Cardiac fibroblast (primary cell): ENCODE measurements at places on chromosomes 2 and 18.
A peak's percentile ranks its signal among the peaks of the same experiment; 100 is the strongest.

DNA sequence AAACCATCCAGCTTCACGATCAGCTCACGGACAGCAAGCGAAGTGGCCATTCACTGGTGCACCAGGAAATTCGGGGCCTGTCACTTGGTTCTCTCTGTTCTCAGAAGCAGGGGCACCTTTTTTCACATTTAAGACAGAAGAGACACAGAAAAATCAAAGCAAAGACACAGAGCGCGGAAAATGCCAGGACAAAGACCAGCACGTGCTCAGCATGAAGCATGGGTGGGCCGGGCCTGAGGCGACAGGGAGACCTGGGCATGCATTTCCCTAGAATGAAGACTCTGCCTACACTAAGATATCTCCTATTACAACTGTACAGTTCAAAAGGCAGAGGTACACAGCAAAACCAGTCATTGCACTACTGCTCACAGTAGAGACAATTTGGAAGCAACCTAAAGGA lies 117.4 kb upstream of the ID2 start:
- no peak for DNase-seq

DNA sequence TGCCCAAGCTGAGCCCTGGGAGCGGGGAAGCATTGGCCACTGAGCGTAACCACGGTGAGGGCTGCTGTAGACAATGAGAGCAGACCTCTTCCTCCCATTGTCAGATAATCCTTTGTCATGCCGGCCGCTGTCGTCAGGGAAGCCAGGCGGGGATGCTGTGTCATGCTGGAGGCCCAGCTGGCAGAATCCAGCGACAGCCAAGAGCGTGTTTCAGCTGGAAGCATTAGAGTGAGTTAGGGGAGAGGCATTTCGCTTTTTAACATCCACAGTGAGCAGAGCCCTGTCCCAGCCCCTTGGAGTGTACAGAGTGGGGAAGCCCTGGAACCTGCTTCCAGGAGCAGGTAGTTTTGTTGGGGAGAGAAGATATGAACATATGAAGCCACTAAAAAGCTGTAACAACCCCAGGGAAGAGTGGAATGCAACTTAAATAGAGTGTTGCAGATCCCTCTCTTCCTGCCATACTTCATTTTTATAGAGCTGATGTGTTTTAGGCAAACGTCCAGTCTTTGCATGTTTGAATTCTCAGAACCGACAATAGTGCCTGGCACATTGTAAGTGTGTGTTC lies 7.0 kb downstream of the CTIF start:
- DNase-seq, result peak; percentile 81

DNA sequence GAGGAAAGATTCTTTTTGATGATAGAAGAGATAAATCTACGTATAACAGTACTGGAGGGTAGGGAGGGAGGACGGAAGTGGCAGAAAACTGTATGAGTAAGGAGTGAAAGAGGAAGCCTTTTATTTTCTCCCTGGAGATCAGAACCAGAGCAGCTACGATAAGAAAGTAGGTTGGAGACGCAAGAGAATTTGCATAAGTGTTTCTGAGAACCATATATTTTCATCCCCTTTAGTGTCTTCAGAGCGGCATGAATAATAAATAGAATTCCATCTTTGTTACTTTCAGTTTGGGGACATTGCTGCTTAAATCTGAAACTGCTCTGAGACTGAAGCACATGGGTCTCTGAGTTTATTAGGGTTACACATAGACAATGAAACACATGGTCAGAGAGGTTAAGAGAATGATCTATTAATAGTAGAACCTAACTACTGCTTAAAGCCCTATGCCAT lies 230.2 kb upstream of the TNP1 start:
- peak; percentile 40 for DNase-seq

DNA sequence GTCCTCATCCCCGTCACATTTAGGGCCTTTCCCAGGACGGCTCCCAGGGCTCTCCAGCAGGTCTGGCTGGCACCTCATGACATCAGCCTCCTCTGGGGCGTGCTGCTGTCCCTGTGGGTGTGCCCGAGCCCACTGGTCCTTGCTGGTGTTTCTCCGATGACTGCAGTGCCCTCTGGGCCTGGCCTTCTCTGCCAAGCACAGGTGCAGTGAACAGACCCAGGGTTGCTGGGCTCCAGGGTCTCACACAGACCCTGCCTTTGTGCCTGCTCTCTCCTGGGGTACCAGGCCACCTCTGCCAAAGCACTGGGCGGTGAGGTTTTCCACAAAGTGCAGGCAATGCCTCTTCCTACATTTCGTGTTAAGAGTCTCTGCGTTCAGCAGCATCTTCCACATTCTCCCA lies 246.1 kb downstream of the ACKR3 start:
- no peak for DNase-seq

DNA sequence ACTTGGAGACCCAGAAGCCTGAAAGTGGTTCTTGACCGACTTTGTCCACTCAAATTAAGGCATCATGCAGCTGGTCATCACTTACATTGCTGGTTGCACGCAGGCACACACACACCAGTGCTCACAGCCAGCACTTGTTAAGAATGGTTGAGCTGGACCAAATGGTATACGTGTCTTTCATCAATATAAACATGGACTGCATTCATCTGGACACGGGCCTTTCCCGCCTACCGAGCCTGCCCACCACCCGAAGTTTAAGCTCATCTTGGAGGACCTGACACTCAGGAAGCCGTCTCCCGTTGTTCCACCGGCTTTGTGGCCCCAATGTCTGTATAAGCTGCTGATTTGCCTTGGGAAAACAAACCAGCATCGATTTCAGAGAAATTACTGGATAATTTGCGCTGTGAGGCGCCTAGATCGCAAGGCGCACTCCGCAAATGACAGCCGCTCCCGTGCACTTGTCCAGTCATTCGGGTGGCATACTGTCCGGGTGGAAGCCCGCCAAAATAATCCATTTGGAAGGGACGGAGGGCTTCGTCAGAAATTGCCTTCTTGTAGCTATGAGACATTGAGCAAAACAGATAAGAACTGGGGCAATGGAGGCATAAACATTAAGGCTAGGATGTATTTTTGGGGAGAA lies 40.1 kb upstream of the AKAIN1 start:
- DNase-seq, result no peak

DNA sequence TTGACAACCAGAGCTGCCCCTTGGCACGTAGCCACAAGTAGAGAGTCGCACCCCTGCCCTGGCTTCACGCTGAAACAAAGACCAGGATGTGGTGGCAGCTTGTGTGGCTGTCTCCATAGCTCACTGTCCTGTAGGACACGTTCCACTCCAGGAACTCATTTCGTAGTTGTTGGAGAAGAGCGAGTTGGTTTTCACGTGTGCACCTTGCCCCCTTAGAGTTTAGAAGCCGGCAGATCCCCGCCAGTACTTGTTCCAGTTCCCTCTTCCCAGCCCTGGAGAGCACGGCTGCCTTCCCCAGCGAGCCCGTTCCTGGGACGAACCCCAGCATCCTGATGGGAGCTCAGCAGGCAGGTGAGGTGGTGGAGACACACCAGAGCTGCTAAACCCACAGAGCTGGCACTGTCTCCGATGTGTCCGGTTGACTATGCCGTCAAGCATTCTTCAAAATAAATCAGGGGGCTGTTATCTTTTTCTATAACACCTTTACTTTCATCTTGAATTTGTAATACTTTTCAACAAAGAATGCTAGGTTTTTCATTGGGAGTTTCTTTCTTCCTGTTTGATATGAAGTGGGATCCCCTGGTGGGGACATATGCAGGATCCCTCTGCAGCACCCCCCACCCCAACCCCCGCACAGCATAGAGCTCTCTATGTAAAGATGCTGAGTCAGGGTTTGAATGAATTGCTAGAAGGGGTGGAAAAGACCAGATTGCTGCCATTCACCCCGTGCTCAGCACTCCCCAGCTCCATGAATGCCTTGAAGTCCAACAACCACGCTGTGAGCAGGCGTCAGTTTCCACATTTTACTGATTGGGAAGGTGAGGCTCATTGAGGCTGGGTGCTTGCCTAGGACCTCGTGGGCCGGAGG lies 44.5 kb downstream of the GREB1 start:
- no peak for DNase-seq

GRCh38 chr18:69161383-69162028 lies 239.2 kb upstream of the DOK6 start:
- DNase-seq, result peak; percentile 51

DNA sequence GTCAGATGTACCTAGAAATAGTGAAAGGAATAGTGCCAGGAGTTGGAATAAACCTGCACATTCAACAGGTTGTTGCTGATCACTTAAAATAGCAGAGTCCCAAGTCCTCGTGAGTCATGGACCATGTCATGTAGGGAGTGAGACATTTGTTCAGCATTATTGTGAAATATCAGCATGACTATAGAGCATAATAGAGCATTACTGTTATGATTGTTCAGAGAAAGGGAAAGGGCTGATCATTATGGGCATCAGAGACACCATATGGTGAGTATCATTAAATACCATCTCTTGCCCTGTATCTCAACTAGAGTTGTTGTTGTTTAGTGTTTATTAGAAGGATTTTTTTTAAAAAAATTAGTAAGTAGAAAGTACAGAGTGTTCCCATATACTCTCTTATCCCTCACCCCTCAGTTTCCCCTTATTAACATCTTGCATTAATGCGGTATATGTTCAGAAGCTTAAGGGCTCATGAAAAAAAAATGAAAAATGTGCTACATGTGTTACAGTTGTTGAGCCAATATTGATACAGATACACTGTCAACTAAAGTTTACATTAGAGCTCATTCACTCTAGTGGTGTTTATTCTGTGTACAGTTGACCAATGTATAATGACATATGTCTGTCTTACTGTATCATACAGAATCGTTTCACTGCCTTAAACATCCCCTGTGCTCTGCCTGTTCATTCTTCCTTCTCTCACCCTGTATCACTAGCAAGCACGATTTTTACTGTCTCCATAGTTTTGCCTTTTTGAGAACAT lies 5.7 kb downstream of the ELAC1 start:
- DNase-seq, result peak; percentile 32

DNA sequence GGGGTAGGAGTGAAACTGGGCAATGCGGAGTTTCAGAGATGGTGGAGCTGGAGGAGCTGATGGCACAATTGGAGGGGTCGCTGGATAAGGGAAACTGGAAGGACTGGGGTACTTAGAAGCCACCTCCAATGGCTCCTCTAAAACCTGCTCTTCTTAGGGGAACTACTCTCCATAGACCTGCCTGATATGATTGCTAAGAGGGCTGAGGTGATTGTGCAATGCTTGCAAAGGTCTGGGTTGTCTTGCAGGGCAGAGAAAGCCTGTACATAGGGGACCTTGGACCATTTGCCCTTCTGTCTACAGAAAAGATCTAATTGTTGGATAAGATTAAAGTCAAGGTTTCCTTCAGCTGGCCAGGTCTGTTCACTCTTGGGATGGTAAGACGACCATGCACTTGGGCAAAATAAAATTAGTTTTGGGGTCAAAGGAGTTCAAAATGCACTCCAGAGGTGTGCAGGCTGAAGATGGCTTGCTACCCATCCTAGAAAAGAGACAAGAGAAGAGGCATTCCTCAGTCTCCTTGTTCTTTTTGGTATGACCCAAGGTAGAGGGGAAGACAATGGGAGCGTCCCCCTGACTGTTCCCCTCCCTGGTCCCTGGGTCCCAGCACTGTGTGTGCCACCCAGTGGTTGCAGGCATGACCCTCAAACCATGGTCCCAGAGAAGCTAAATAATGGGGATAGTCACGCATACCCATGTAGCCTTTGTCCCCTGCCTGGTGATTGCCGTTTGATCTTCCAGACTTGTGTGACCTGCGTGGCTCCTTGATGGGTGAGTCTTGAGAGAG lies 41.1 kb downstream of the STK17B start:
- DNase-seq, result no peak

- DNase-seq, result no peak
Measured at GRCh38 chr2:171490577-171490976, 31.7 kb upstream of the CYBRD1 start.

DNA sequence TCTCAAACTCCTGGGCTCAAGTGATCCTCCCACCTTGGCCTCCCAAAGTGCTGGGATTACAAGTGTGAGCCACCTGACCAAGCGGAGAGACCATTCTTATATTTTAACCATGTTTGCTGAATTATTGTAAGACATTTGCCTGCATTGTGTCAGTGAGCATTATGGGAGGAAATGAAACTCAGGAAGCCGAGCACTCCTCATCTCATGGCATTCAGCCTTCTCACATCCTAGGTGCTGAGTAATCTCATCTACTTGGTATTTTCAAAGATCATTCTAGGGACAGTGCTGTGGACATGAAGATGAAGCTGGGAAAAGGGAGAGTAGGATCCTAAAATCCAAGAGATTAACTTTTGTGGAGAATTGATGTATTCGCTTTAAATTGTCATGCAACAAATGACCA lies 66.1 kb downstream of the NAPG start:
- no peak for DNase-seq

DNA sequence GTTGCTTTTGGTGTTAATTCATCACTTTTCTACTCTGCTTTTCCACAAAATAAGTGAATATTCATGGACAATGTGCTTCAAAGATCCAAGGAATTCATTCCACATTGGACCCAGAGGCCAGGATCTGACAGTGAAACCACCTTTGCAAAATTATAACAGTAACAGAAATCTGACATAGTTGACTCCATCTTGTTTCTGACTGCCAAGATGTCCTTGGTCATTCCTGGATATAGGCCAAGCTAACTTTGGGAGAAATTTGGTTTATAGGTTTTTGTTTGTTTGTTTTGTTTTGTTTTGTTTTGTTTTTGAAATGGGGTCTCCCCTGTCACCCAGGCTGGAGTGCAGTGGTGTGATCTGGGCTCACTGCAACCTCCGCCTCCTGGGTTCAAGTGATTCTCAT lies 10.3 kb downstream of the MPPE1 start:
- no peak for DNase-seq

DNA sequence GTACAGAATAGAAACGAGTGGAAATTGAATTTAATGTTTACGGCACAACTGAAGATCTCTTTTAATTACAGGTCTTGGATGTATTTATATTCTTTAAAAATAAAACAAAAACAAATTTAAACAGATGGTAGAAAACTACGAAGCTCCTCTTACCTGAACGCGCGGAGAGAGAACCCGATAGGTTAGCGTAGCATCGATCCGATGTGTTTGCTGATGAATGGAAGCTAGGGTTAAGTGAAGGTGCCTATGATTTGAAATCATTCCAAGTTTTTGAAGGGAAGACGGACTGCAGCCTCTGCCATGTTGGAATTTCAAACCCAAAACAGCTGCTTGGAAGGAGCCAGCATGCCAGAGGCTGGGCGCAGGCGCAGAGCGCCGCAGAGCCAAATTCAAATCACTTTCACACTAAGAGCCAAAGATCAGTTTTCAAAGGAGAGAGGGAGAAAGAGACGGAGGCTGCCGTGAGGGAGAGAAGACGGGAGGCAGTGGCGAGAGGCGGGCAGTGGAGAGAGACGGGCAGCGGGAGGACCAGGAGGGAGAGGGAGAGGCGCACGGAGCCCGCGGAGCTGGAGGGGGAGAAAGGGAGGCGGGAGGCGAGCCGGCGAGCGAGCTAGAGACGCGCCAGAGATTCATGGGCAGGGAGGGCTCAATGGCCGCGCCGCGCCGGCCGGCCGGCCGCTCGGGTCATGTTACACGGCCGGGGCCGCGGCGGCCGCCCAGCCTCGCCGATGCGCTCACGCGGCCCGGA lies at the start of gene FIGN:
FIGN (minus strand) TSS at position 324 of the 748 bp plus-strand sequence. CDS start 1,081 bp downstream, outside the sequence.
- peak; percentile 90 for DNase-seq

GRCh38 chr2:19408592-19408991 lies 50.2 kb upstream of the OSR1 start:
- peak; percentile 77 for DNase-seq
